OCI-LY7 (cell line): ENCODE measurements at places on chromosomes 1 and 21.

DNA sequence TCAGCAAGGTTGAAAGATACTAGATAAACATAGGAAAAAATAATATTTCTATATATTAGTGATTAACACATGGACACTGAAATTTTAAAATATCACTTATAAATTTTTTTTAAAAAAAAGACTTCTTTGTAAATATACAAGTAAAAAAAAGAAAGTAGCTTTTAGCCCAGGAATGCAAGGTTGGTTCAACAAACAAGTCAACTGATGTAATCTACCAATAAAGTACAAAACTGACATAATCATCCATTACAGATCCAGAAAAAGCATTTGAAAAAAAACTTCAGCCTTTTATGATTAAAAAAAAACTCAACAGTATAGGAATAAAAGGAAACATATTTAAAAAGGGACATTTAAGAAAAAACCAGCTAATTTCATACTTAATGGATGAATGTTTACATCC is 48.4 kb downstream of the TRMT1L start:
- peak; percentile 4 for DNase-seq

GRCh38 chr1:100622506-100622905 is 84.6 kb downstream of the GPR88 start:
- DNase-seq: no peak

DNA sequence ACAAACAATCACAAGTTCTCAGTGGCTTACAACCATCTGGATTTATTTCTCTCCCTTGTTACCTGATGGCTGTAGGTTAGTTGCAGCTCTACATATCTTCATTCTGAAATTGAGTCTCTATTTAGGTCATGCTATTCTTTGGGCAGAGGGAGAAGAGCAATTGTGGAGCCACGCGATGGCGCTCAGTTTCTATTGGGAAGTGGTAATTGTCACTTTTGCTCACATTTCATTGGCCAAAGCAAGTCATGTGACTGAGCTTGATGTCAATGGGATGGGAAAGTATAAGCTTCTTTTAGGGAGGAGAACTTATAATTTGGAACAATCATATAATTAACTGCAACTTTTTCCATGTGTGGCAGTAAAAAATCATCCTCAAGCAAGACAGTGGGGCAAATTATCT is 166.5 kb downstream of the LMO4 start:
- DNase-seq: peak; percentile 34

GRCh38 chr1:169129109-169129784 is 22.8 kb downstream of the ATP1B1 start:
- no peak for DNase-seq

DNA sequence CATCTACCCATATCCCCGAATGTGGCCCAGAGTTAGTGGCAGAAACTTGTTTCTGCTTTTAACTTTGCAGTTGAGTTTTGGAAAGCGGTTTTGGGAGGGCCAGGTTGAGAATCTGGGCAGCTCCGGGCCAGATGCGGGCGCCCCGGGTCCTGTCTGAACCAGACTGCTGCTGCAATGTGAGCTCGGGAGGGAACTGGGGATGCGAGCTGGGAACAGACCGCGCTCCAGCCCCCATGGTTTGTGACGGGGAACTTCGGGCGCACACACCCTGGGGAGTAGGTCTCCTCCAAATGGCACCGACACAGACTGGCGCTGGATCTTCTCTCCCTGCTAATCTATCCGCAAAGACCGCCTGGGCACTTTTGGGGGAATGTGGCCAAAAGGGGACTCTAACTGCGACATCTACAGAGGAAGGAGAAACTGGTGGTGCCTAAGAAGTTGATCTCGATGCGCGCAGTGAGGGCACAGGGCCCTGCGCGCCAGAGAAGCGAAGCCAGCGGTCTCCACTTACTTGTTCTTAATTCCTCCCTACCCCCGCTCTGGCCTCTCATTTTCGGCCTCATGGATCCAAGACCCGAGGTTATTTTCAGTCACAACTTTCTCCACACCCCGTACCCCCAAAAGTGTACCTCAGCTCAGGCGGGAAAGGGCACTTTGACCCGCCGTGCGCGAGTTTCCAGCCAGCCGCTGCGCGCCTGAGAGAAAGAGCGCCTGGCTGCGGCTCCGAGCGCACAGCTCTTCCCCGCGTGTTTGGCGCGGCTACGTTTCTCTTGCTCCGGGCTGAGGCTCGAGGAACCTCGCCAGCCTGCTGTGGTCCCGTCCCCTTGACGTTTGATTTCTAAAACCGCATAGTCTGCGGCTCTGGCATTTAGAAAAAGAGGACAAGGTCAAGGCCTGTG is 411.0 kb upstream of the ESRRG start:
- no peak for DNase-seq

DNA sequence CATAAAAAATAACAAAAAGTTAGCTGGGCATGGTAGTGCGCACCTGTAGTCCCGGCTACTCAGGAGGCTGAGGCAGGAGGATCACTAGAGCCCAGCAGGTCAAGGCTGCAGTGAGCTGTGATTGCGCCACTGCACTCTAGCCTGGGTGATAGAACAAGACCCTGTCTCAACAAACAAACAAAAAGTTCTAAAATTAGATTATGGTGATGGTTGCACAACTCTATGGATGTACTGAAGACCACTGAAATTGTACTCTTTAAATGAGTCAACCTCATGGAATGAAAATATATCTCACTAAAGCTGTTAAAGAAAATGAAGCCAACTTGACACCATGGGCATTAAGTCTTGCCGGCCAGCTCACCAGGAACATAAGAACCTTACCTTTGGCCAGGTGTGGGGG is 9.1 kb downstream of the MRAP start:
- DNase-seq: no peak

DNA sequence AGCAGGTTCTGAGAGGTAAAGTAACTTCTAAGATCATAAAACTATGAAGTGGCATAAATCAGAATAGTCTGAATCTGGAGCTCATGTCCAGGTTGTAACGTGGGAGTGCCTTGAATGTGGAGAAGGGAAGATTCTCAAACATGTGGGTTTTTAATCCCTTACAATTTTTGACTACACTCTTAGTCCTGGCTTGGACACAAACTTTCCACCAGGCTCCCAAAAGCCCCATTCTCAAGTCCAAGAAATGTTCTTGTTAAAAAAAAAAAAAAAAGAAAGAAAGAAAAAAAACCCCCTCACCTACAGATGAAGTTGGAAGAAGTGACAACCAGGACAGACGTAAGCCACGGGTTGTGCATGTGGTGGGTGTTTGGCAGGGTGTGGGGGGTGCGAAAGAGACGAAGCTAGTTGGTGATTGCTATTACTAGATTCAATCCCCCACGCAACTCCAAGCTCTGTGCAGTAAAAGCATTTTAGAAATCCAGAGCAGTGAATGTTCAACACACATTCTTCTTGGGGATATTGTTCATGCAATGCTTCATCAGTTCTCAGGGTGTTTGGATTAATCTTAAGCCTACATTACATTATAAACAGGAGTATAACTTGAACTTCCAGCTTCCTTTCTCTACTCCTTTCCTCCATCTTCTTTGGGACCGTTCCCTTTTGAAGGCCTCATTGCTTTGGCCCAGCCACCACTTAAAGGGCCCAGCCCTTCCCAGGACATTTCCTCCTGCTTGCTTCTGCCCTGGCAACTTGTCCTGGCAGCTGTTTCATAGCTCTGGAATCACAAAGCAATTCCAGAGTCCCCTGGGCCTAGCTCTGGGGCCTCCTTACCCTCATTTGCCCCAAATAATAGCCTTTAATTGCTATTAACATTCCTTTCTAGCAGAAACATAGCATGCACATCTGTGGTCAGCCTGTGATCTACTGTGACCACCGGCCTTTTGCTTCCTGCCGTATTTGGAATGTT is 41.8 kb downstream of the PHC2 start:
- no peak for DNase-seq

DNA sequence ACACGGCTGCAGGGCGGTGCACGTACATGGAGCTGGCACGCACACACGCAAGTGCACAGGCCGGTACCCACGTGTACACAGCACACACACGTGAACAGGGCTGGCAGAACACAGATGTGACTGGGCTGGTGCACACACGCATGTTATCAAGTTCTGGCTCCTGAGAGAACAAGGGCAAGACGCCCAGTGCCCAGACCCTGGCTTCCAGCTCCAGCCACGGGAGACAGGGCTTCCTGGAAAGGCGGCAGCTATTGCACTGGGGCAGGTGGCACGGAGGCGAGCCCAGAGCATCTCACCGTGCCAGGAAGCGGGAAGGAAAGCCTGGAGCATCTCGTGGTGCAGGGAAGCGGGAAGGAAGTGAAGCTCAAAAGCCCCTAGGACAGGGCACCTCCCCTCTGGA is 5.9 kb downstream of the SDF4 start:
- DNase-seq: no peak

DNA sequence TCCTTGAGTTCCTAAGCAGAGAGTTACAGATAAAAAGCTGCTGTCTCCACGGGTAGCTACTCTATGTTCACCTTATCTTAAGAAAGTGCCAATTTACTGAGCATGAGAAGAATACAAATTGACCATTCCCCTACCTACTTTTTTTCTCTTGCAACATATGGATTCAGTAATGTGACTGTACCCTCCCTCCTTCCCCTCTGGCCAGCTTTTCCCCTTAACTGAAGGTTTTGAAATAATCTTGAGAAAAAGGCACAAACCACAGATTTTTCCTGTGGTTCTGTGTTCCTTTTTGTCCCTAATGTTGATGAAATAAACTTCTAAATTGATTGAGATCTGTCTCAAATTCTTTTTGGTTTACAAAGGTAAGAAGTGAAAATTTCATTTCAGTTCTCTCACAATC is 2.6 kb upstream of the CD2 start:
- DNase-seq: no peak

DNA sequence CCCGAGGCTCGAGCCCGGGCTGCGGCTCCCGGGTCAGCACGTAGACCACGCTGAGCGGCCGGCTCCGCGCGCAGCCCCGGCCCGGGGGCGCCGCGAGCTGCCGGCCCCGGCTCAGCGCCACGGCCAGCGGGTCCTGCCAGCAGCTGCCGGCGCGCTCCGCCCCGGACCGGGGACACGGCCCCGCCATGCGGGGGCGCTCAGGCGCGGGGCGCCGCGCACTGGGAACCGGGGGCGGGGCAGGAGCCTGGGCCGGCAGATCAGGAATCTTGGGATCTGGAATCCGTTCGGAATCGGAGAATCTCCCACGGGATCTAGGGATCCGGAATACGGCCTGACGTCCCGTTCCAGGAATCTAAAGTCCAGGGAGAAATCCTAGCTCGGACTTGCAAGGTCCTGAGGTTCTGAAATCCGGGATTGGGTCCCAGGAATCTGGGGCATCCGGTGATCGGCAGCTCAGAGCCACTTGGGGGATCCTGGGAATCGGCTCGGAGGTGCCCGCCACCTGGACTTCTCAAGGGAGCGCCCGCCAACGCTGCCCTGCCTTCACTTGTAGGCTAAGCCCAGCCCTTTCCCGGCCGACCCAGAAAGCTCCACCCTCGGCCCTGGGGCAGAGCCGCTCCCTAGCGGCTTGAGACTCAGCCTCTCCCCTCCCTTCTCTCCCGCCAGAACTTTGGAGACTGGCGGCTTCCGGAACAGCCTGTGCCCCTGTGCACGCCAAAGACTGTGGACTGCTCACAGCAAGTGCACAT is at the start of gene MAP3K6:
MAP3K6 (minus strand) TSS at position 551 of the 749 bp plus-strand sequence; CDS start at position 187, 364 bp downstream.
- DNase-seq: no peak

DNA sequence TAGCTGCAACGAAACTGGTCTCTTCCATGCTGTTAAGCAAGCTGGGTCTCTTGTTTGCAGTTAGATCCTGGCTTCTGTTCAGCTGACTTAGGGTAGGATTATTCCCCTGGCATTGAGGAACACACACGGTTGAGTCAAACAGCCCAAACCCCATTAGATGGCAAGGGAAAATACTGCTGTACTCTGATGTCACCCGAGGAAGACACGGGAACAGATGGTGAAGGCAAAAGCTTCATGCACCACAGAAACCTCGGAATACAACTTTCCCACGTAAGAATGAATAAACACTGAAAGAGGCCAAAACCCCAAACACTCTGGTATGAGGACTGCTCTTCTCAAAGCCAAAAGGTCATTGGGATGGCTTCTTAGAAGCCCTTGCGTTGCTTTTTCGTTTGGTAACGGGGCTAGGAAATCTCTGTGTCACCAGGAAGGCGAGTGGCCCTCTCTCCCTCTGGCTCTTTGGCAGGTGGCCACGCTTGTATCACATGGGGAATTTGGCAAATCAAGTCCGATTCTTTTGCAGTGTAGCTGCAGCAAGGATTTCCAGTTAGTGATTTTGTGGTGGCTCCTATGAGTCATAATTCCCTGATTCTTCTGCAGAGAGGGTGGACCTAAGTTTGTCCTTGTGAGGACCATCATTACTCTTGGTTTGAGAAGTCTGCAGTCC is 16.7 kb upstream of the LYST start:
- DNase-seq: no peak

DNA sequence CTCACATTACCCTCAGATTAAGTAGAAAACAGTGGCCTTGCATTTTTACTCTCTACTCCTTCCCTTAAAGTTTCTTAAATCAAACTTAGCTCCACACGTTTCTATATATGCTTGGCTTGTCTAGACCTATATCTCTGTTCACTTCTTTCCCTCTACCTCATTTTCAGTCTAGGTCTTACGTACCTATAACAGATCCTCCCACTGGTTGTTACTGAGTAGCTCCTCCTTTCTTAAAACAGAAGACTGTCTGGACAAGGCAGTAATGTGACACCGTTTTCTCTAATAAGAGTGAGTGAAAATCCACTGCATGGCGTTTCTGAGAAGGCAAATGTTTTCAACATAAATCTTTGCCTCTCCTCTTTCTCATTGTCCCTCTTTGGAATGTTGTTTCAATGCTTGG is 211.7 kb upstream of the POGK start:
- no peak for DNase-seq

DNA sequence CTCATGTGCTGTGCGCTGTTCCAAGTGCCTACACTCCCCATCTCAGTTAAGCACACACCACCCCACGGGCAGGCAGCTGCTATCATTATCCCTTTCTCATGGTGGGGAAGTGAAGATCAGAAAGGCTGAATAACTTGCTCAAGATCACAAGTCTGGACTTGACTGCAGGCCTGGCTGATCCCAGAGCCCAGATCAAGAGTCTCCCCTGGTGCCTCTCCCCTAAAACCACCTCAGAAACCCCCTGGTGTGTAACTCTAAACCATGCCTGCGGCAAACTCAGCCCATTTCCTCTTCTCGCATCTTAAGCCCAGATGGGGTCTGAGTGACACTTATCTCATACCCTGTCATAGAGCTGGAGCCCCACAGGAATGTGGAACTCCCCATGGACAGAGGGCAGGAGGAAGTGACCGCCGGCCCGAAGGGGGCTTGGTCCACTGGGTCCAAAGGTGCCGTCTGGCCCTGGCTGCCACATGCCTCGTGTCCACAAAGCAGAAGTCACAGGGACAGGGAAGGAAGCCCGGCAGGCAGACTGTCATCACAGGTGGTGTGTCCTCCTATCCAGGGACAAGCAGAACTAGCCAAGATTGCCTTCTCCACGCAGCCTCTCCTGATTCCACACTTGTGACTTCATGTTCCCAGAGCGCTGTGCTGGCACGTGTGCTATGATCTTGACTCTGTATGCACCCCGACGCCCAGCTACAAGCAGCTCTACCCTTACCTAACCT is 92.1 kb downstream of the SYF2 start:
- no peak for DNase-seq

- DNase-seq: no peak
Observed at GRCh38 chr1:25082995-25083394, 149.3 kb downstream of the SYF2 start.

GRCh38 chr1:19070891-19071621 is 114.6 kb upstream of the IFFO2 start:
- DNase-seq: no peak
